MCF 10A (cell line): ENCODE measurements at places on chromosomes 6 and 20.

DNA sequence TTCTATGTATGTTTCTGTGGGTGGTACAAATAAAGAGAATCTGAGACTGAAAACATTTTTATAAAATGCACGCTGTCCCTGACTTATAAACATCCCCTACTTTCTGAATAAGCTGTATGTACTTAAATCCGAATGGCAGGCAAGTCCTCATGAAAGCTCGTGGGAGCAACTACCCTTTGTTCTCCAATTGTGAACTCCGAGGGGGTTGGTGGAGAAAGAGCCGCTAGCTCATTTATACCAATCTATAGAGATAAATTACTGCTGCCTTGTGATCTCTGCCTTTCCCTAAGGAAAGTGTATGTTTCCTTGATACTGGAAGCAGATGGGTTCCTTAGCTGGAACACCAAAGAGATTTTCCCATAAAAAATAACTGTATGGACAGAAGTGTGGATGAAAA is 84.5 kb downstream of the GJA10 start:
- H3K27me3 ChIP-seq: no peaks in the 10 kb centered on the region
- DNase-seq: no peak
- H3K36me3 ChIP-seq: no peaks in the 10 kb centered on the region
- no peak overlapping the region for H3K27ac ChIP-seq

- no peak for DNase-seq
- H3K36me3 ChIP-seq: peaks cover 23% of the 10 kb centered on the region
- H3K27ac ChIP-seq: no peak overlapping the region
- H3K4me1 ChIP-seq: peaks cover 32% of the 10 kb centered on the region
- H3K4me3 ChIP-seq: no peak overlapping the region
These were observed 19.2 kb downstream of the CHMP4B start for GRCh38 chr20:33830371-33830770.

GRCh38 chr6:145502416-145502815 is 232.9 kb downstream of the EPM2A start:
- DNase-seq: peak; percentile 76
- peaks cover 5% of the 10 kb centered on the region for H3K36me3 ChIP-seq
- H3K4me1 ChIP-seq: peaks cover 9% of the 10 kb centered on the region
- H3K27ac ChIP-seq: no peak overlapping the region
- H3K4me3 ChIP-seq: no peak overlapping the region
- no peaks in the 10 kb centered on the region for H3K27me3 ChIP-seq

GRCh38 chr20:10167594-10167993 is 51.0 kb upstream of the SNAP25 start:
- H3K27ac ChIP-seq: no peak overlapping the region
- DNase-seq: no peak
- no peaks in the 10 kb centered on the region for H3K36me3 ChIP-seq
- no peaks in the 10 kb centered on the region for H3K4me1 ChIP-seq

GRCh38 chr6:156978948-156979347 is 201.8 kb downstream of the ARID1B start:
- H3K27me3 ChIP-seq: no peaks in the 10 kb centered on the region
- H3K36me3 ChIP-seq: no peaks in the 10 kb centered on the region
- no peak for DNase-seq
- H3K27ac ChIP-seq: no peak overlapping the region
- H3K4me3 ChIP-seq: no peak overlapping the region
